ENCODE measurements at places on chromosomes 2 and 18.

GRCh38 chr2:118477111-118477862 is 370.2 kb downstream of the EN1 start:
- no peak for DNase-seq

GRCh38 chr2:3480352-3481010 is 38.9 kb downstream of the ADI1 start:
- DNase-seq = no peak

DNA sequence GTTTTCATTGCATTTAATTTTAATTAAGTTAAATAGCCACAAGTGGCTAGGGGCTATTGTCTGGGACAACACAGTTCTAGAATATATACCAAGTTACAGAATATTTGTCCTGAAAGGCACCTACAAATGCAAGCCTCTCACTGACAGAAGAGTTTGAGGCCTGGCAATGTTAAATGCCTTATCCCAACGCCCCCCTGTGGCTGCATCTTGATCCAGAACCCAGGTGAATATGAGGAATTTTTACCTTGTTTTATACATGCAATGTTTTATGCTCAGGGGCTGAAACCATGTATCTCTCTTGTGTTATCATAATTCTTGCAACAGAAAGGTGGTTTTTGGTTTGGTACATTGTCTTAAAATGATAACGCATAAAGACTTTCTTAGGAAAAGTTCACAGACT is 71.8 kb upstream of the SEC11C start:
- DNase-seq = no peak

DNA sequence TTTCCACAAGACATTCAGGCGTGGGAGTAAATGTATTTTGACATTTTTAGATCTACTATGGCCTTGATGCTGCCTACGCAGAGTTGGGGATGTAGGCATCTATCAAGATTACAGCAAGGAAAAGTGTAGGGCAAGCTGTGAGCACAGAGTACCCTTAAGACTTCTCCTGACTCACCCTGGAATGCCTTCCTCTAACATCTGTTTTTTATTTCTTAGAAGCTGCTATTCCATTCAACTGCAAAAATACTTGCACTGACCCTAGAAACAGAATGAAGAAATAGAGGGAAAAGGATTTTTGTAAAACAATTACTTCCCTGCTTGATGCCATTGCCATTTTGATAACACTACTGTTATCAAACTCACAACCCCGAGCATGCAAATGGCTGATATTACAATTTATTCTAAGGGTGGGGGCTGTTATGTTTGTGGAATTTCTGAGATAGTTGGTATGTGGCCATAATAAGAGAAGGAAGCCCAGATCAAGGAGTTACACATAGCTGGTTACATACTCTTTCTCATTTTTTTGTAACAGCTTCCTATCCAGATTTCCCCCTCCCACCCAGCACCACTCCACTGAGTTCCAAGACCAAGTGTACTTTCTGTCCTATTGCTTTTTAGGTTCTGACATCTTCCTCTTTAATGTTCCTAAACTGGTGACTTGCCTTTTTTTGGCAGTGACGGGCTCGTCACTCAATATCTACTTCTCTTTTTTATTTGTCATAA is 6.0 kb upstream of the ROCK1 start:
- peak; percentile 58 for DNase-seq

DNA sequence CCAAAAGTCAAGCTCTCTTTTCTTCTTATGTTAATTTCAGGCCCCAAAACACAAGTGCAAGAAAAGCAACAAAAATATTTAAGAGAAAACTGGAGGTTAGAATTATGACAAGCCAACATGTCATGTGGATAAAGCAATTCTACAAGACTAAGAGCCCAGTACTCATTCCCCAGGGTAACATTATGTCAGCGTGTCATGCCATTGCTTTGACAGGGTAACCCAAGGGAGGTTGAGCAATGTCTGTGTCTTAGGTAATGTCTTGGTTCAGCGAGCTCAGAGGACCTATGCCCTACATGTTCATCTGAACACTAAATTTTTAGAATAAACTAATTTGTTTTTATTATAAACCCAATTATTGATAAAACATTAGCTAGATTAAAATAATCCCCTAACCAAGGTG is 173.2 kb upstream of the ZNF804A start:
- no peak for DNase-seq

GRCh38 chr2:234695981-234696380 is 199.1 kb upstream of the ARL4C start:
- DNase-seq = no peak

DNA sequence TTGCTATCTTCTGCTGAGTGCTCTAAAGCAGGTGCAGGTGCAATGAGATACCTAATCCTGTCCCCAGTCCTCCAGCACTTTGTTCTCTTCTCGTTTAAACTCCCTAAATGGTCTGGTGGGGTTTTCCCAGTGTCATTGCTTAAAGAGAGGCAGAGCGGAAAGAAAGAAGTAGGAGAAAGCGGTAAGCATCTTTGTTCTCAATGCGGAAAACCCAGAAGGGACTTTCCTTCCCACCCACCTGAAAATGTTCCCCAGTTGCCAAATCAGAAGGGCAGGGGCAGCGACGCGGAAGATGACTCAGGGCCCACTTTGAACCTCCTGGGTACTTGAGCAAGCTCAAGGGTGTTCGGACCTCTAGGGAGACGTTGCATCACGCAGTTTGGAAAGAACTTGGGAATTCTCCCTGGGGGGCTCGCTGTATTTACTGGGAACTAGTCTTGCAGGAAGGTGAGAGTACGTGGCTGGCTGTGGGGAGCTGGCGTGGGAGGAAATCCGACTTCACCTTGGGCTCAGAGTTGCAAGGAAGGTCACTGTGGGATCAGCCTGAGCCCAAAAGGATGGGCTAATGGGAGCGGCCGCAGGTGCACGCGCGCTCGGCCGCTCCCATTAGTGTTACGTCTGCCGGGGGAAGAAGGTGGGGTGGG is 589 bp upstream of the SGPP2 start:
- DNase-seq = no peak

- DNase-seq = peak; percentile 69
Measured at GRCh38 chr2:43226558-43226954, at the start of gene ZFP36L2. TSS of gene ZFP36L2 (minus strand) at chr2:43226606. CDS start at chr2:43226315, 291 bp downstream.

- DNase-seq = no peak
Measured at GRCh38 chr2:62424899-62425298, 81.1 kb downstream of the TMEM17 start.

- no peak for DNase-seq
Measured at GRCh38 chr2:136178941-136179601, 61.1 kb upstream of the CXCR4 start.

GRCh38 chr2:584863-585823 is 92.1 kb downstream of the TMEM18 start:
- no peak for DNase-seq

DNA sequence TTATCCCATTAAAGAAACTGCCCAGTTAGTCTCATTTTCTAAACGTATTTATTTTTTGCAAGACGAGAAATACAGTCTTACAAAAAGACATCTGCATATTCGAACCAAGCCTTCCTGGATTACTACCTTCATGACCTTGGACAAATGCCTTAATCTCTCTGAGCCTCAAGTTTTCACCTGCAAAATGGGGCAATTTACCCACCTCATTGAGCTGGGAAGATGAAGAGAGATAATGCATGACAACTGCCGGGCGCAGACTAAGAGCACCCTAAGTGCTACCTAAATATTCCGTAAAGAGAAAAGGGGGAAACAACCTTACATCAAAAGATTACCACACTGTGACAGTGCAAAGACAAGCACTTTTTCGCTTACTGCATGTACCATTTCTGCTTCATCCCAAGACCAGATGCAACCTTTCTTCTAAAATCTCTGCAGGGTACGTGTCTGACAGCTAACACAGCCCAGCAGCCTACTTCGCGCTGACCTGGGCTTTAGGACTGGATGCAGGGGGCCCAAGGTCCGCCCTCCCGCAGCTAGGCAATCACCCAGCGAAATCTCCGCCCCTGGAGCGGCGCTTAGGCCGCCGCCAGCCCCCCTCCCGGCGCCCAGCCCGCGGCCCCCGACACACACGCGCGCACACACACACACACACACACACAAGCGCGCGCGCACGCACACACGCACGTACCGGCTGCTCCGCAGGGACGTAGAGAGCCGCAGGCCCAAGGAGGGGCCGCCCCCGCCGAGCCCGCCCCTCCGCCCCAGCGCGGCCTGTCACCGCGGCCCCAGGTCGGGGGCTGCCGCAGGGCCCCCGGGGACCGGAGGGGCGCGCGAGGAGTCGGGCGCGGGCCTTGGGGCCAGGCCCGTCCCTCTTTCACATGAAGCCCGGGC is 766 bp downstream of the MAP3K2 start:
- peak; percentile 51 for DNase-seq

- no peak for DNase-seq
Measured at GRCh38 chr2:16313235-16313975, 352.2 kb downstream of the CYRIA start.

DNA sequence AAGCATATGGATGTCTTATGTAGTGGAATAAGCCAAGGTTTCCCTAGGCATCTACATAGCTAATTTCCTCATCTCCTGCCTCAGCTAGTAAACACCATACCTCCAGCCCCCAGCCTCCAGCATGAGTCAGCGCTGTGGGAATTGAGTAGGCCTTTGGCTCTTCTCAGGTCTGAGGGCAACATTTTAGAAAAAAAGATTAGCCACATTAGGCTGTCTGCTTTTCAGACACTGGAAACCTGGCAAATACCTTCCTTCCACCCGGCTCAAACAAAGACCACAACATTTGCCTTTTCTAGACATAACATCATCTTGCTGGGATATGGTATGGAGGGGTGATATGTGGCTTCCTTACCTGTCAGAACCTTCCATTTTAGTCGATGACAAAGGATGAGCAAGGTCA is 6.1 kb upstream of the CCDC195 start:
- DNase-seq = no peak

- DNase-seq = no peak
Measured at GRCh38 chr2:220154304-220154703, 526.9 kb downstream of the SLC4A3 start.

DNA sequence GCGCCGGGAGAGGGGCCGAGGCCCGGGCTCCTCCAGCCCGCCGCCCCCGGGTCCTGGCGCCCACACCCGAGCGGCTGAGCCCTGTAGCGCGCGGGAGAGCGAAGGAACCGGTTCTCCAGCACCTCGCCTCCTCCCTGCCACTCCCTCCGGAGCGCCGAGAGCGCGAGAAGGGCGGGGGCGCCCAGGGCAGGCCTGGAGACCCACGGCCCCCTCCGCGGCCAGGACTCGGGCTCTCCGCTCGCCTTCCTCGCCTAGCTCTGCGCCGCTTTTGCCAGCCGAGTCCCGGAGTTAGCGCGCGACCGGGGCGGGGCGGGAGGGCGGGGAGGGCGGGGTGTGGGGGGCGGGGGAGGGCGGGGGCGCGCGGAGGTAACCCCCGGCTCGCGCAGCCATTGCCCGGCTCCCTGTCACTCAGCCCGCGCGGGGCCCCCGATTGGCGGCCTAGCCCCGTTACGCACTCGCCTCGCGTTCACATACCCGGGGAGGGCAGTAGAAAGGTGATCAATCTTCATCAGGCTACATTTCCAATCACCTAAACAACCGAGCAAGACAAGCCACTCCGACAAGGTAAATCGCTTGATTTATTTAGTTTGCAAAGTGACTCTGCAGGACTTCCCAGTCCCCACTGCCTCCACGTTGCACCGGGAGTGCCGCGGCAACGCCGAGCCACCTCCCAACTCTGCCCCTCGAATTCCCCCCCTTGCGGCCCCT is at the start of gene OTX1:
TSS of gene OTX1 (plus strand) at position 497 of the 708 bp plus-strand sequence. CDS start 2,161 bp downstream, outside the sequence.
- DNase-seq = no peak

DNA sequence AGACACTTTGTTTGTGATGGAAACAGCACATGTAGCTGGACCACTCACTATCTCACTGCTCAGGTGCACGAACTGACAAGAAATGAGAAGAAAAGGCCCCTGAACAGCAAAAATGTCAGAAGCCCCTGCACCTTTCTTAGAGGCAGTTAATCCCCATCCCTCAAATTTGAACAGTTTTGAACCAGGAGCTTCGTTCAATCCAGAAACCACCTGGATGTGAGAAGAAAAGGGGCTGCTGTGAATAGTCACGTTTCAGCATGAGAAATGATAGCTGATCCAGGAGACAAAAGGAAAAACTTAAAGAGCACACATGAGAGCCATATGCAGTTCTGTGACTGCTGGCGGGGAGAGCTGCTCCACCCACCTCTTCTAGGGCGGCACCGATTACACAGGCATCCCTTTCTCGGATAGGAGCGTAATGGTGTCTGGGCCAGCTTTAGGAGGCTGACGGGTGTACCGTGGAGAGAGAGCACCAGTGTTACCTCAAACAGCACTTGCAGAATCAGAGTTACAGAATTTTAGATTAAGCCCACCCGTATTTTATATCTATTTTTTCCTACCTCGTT is 117.0 kb upstream of the EML6 start:
- no peak for DNase-seq

DNA sequence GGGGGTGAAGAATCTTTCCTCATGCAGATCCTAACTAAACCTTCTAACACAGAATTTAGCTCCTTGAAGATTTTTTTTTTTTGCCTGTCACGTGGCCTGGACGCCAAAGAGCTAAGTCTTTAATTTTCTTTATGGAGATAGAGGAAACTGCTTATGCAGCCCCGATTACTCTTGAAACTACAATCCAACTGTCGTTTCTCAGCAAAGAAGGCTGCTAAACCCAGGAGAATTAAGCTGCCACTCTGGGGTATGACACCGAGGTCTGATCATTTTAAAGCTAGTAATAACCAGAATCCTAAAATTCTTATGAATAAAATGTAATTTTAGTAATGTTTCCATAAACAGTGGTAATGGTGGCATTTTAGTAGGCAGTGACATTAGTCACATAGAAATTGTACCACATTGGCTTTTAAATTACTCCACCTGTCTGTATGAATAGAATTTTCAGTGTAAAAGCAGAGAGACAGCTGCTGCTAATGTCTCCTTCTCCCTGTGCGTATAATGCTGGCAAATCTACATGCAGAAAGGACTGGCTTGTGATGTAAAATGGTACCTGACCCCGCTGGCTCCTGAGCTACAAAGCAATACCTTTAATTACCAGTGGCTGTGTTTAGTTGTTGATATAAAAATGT is 86.5 kb downstream of the MEIS1 start:
- no peak for DNase-seq

DNA sequence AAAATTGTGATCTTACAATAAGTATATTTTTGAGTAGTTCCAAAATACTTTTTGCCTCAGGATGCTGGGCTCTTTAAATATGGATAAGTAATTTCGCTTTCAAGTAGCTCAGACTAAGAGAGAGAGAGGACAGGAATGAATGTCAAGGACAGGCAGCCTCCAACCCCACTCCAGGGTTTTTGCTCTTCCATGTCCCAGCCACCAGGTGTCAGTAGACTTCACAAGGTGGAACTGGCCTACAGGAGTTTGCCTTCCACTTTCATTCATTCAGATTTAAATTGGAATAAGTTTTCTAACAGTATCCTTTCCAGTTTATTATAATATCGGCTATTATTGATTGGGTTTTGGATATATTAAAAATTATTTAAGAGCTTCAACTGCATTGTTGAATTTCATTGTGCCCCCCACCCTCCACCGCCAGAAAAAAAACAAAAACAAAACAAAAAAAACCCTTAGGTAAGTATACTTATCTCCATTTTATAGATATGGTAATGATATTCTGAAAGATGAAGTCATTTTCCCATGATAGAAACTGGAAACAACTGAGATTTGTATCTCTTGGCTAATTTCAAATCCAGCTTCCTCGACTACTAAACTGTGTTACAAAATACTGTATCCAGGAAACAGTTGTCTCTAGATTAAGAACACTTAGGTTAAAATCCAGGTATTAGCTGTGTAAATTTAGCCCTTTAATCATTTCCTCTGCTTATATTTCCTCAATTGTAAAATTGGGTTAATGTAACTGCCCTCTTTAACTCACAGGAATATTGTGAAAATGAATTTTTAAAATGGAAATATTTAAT is 793.1 kb downstream of the ERBB4 start:
- peak; percentile 22 for DNase-seq

GRCh38 chr2:209125291-209125690 is 298.6 kb upstream of the MAP2 start:
- DNase-seq = no peak

- no peak for DNase-seq
Measured at GRCh38 chr2:227472265-227473121, 537 bp downstream of the AGFG1 start.

GRCh38 chr18:78632111-78632541 is 347.5 kb upstream of the SALL3 start:
- DNase-seq = no peak
